ENCODE measurements at places on chromosomes 1 and 21.
A peak's percentile ranks its signal among the peaks of the same experiment; 100 is the strongest.

- DNase-seq, result no peak
These were observed 103.3 kb downstream of the AKT3 start for GRCh38 chr1:243746751-243747150.

DNA sequence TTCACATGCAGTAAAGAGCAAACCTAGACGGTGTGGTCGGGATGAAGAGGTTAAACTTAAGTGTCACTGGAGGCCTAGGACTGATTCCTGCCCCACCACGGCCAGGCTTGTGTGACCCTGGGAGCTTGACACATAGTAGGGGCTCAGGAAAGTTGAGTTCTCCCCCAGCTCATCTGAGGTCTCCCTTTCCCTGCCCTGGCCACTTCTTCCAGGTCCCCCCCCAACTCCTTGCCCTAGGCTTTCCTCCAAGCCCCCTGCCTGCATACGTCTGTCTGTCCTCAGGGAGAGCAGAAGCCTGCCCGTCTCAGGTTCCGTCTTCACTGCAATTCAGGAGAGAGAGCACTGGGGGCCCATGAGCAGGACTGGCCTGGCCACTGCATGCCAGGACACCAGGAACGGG, 225.8 kb downstream of the PTPRU start:
- DNase-seq, result no peak

- no peak for DNase-seq
These were observed 695 bp upstream of the NTPCR start for GRCh38 chr1:232949636-232950196.

DNA sequence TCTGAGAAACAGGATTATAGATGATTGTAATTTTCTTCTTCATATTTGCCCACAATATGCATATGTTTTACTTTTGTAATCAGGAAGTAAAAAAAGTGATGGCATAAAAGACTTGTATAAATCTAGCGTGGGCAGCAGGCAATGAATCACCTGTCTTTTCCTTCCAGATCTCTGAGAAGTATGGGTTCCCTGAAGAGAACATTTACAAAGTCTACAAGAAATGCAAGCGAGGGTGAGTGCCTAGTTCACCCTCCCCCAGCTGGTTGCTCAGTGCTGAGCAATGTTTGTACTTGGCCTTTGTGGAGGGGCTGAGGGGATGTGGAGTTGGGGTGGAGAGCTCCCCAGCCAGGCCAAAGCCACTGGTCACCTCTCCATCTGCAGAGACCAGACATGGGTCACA, 30.7 kb downstream of the GRHL3 start:
- DNase-seq, result no peak

- DNase-seq, result no peak
These were observed at the start of gene CD2 for GRCh38 chr1:116754198-116754977. Gene CD2 (plus strand): TSS chr1:116754430. CDS start chr1:116754493, 63 bp downstream.

DNA sequence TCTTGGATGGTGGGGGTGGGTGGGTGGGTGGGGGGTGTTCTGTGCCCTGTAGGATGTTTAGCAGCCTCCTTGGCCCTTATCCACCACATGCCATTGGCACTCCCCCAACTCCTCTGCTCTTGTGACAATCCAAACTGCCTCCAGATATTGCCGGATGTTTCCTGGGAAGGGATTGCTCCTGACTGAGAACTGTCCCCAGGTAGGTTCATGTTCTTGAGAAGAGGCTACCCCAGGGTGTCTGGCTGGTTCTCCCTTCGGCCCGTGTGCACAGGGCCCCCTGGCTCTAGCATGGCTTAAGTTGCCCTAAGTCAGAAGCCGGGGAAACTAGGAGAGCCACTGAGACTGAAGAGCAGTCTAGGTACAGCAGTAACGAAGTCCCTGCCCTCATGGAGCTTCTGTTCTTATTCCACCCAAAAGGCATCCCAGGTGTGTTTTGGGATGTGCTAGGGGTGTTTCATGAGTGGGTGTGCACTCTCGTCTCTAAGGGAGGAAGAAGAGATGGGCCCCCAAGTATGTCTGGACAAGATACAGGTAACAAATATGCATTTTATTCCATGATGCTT, 19.8 kb upstream of the THRAP3 start:
- no peak for DNase-seq

- no peak for DNase-seq
These were observed 96.4 kb upstream of the HOOK1 start for GRCh38 chr1:59718064-59718988.

GRCh38 chr1:242004751-242005495, 6.0 kb upstream of the MAP1LC3C start:
- DNase-seq, result no peak

- peak; percentile 26 for DNase-seq
These were observed 33.1 kb downstream of the MAN1C1 start for GRCh38 chr1:25649505-25650288.

- DNase-seq, result no peak
These were observed 867.3 kb downstream of the PLA2G4A start for GRCh38 chr1:187696073-187696472.

DNA sequence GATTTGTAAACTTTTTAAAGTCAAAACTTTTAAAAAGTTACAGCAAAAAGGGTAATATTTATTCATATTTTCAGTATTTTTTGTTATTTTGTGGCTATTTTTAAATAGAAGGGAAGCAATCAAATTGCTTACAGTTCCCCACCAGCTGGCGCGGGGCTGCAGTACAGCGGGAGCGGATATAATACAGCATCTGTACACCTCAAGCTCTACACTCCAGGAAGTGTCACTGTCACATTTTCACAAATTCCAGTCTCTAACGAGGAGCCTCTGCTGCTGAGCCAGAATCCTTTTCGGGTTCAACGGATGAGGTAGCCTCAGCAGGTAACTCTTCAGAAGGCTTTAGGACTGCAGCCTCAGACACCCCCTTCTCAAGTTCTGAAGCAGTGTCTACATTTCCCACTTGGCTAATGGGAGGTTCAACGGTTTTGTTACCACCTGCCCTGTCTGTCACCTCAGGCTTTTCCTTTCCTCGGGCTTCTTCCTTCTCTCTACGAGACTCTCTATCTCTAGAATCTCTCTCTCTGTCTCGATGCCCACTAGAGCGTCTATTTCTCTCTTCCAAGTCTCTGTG, 11.7 kb downstream of the SOD1 start:
- DNase-seq, result no peak

DNA sequence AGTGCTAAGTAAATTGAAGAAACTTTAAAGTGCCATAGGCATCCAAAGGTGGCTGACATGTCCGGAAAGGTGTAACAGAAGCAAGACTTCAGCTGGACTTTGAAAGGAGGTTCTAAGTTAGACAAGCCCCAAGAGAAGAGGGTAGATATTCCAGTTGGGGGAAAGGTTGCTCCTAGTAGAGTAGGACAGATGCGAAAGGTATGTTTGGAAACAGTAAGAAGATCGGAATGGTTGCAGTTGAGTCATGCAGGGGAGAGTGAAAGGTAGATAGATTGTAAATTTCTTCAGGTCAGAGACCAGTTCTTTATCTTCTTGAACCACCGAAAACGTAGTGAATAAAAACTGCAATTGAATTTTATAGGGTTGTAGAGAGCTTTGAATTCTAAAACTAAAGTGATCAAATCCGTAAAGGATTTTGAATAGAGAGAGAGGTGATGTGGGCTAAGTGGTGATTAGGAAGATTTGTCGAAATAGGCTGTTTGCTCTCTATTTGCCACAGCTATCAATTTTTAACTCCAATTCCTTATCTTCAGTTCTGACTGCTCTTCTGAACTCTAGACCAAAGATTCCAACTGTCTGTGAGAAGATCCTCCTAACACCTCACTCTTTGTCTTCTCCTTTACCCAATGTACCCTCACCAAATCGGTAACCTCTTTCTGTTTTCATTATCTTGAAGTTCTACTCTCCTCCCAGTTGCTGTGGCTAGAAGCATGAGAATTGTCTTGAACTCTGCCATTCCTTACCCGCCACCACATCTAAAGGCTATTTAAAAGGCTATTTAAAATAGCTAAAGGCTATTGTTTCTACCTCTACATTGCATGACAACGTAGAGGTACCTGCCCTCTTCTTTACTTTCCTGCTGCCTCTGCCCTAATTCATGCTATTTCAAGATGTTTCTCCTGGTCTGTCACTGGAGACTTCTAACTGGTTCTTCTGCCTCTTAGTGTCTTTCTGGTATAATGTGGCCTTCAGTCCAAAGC, 16.7 kb downstream of the MACF1 start:
- DNase-seq, result no peak

- no peak for DNase-seq
These were observed 3.6 kb downstream of the PRDM16 start for GRCh38 chr1:3072391-3073185.

GRCh38 chr1:221449801-221450470, 292.0 kb downstream of the DUSP10 start:
- DNase-seq, result no peak

DNA sequence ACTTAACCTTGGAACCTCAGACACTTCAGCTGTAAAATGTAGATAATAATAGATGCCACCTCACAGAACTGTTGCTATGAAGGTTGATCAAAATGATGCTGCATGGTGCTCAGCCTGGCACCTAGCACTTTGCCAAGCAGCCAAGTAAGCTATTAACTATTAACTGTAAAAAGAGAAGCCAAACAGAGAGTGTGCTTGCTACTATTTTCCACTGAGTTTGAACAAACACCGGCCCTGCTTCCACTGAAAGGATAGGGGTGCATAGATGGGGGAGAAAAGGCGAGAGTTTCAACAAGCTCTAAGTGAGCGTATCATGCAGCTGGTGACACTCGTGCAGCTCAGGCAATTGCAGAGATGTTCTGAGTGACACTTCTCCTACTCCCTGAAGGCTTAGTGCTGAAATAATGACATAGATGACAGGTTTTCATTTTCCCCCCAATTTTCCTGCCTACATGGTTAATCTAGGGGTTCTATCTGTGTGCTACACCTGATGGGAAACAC, 78.2 kb downstream of the GPR88 start:
- DNase-seq, result no peak

DNA sequence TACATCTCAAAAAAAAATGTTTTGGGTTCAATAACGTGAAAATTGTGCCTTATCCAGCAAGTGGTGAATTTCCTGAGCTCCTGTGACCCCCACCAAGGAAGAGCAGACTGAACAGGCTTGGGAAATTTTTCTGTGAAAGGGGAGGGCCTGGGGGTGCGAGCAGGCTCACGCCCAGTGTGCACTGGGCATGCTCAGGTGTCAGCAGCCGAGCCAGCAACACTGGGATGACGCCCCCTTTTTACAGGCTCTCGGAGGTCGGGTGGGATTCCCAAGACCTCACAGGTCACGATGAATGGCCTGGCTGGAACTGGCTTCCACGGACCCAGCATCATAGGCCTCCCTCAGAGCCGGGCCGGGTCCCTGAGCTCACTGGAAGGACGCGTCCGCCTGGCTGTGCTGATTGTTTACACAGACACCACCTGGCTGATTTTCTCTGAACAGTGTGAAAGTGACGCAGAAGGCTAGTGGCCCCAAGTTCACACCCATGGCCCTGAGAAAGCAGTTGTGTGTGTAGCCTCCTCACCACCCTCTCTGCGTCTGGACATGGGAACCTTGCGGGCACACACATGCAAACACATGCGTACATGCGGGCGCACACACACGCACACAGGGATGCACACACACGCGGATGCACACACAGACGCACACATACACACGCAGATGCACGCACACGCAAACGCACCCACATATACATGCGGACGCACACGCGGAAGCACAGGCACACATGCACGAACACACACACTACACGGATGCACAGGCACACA, 9.2 kb downstream of the CSTB start:
- DNase-seq, result no peak

DNA sequence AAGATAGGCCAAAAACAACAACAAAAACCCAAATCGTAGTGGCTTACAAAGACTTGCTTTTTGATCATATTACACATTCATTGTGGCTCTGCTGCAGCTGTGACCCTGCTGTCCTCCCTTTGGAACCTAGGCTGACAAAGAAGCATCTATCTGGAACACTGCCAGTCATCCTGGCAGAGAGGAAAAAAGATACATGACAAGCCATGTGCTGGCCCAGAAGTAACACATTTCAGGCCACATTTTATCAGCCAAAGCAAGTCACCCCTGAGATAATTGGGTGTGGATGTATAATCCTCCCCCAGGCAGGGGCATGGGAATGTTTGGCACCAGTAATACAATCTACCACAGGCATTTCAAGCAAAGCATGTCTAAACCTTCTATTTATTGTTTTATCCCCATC, 37.2 kb upstream of the AGO1 start:
- no peak for DNase-seq

- DNase-seq, result no peak
These were observed 322.3 kb downstream of the DUSP10 start for GRCh38 chr1:221419513-221420095.

DNA sequence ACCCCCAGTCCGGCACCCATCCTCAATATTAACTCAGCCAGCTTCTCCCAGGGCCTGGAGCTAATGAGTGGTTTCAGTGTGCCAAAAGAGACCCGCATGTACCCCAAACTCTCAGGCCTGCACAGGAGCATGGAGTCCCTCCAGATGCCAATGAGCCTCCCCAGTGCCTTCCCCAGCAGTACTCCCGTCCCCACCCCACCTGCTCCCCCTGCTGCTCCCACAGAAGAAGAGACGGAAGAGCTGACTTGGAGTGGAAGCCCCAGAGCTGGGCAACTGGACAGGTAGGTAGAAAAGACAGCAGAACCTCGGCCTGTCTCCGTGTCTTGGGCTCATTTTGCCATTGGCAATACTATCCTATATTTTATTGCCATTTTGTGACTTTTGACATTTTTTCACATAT, 45.4 kb upstream of the IPO9 start:
- DNase-seq, result no peak

DNA sequence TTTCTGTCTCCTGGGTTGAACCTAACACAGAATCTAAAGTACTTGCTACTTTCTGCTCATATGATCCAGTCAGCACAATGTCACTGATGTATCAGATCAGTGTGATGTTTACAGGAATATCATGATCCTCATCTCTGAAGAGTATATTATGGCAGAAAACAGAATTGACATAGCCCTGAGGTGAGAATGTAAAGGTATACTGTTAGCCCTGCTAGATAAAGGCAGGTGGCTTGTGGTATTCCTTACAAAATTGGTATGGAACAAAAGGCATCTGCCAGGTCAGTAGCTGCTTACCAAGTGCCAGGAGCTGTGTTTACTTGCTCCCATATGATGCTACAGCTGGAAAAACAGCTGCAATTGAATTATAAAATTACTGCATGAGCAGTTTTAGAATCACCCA, 30.5 kb downstream of the AADACL4 start:
- no peak for DNase-seq

DNA sequence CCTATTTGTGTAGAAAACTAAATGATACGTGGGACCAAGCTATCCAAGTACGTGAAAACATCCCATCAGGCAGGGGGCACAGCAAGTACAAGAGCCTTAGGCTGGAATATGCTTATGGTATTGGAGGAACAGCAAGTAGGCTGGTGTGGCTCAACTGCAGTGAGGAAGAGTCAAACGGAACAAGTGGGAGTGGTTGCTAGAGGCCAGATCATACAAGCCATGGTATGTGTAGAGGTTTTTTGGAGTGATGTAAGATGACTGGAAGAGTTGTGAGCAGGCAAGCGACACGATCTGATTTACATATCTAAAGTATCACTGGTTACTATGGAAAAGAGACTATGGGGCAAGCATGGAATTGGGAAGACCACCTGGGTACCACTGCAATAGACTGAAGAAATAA, 27.8 kb downstream of the ELK4 start:
- DNase-seq, result no peak

DNA sequence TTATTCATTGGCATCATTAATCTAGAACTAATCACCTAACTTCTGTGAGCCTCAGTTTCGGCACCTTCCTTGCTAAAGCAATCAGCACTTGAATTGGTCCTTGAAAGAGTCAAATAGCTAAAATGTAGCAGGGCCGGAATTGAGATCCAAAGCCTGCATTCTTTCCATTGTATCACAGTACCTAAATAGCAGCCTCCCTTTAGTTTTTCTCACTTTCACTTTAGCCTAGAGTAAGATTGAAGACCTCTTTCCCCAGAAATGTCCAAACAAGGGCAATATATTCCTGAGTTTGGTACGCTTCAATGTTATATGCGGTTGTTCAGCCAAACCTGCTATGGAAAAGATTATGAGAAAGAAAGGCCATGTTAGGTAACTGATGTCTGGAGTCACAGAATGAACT, 121.9 kb upstream of the BMP8A start:
- no peak for DNase-seq

Measured in mesothelial cell of epicardium (in vitro differentiated cells).